ENCODE measurements at places on chromosomes 7 and 10. TPM values are rescaled to one million over a fixed set of nuclear protein-coding genes. Genes with fewer than 3 reads are reported as not detected.

GRCh38 chr7:35289376-35289775, 35.5 kb upstream of the TBX20 start:
- H3K27ac ChIP-seq, result no peak overlapping the region
- no peak overlapping the region for H3K4me3 ChIP-seq
- no peaks in the 10 kb centered on the region for H3K36me3 ChIP-seq
- DNase-seq, result no peak
- H3K4me1 ChIP-seq, result no peaks in the 10 kb centered on the region

- H3K4me3 ChIP-seq, result no peak overlapping the region
- DNase-seq, result no peak
- no peak overlapping the region for H3K27ac ChIP-seq
- peaks cover 20% of the 10 kb centered on the region for H3K36me3 ChIP-seq
- H3K4me1 ChIP-seq, result peaks cover 2% of the 10 kb centered on the region
- H3K27me3 ChIP-seq, result no peaks in the 10 kb centered on the region
These were observed 76.9 kb downstream of the LRRC4 start for GRCh38 chr7:127954357-127954748.

DNA sequence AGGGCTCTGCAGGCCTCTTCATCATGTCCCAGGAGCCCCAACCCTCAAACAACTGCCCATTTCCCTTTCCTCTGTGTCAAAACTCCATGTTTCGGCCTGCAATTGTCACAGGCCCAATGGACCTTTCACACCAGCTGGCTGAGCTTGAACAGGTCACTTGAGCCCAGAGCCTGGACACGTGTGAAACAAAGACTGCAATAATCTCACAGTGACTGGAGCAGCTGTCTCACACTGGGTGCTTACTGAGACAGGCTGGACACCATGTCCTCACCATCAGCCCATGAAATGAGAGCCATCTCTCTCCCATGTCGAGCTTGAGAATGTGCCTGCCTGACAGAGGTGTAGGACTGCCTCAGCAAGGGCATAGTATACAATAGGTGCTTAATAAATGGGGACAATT, 19.5 kb upstream of the EIF5AL1 start:
- no peak overlapping the region for H3K27ac ChIP-seq
- no peaks in the 10 kb centered on the region for H3K4me1 ChIP-seq
- H3K4me3 ChIP-seq, result no peak overlapping the region
- peaks cover 3% of the 10 kb centered on the region for H3K27me3 ChIP-seq
- no peak for DNase-seq
- H3K36me3 ChIP-seq, result no peaks in the 10 kb centered on the region

DNA sequence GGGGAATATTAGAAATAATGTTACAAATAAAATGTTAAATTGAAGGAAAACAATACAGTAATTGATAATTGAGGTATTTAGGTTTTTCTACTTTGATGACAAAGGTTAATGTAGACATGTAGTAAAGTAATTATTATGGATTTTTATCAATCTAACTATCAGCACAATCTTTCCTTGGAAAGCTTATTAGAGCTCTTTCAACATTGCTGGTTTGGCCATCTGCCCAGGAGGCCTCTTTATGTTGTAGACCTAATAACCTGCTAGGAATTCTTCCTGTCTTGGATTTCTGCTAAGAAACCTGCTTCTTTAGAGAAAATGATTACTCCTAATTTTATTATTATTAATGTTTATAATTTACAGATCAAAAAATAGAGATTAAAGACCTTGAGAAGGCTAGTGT, 78.9 kb downstream of the CHRM2 start:
- no peaks in the 10 kb centered on the region for H3K36me3 ChIP-seq
- DNase-seq, result no peak
- H3K4me1 ChIP-seq, result no peaks in the 10 kb centered on the region
- H3K27me3 ChIP-seq, result no peaks in the 10 kb centered on the region

GRM8 gene
- not detected for total RNA-seq

MET gene
- 0.63 TPM for total RNA-seq

C10orf53 gene
- total RNA-seq, result not detected

DIP2C gene
- 0.94 TPM for total RNA-seq

GRCh38 chr10:91887272-91888076, 21.8 kb downstream of the FGFBP3 start:
- peak overlapping the region; percentile 74 for H3K4me3 ChIP-seq
- no peaks in the 10 kb centered on the region for H3K36me3 ChIP-seq
- peak overlapping the region; percentile 51 for H3K27ac ChIP-seq
- peak; percentile 50 for DNase-seq
- peaks cover 10% of the 10 kb centered on the region for H3K4me1 ChIP-seq

GRCh38 chr10:29951441-29951931, 107.9 kb downstream of the JCAD start:
- H3K27ac ChIP-seq, result no peak overlapping the region
- no peak for DNase-seq
- H3K4me3 ChIP-seq, result no peak overlapping the region

- H3K4me1 ChIP-seq, result peaks cover 59% of the 10 kb centered on the region
- H3K27me3 ChIP-seq, result no peaks in the 10 kb centered on the region
- peaks cover 58% of the 10 kb centered on the region for H3K36me3 ChIP-seq
- peak overlapping the region; percentile 51 for H3K27ac ChIP-seq
These were observed 8.5 kb downstream of the RPS24 start for GRCh38 chr10:78042058-78042751.

DNA sequence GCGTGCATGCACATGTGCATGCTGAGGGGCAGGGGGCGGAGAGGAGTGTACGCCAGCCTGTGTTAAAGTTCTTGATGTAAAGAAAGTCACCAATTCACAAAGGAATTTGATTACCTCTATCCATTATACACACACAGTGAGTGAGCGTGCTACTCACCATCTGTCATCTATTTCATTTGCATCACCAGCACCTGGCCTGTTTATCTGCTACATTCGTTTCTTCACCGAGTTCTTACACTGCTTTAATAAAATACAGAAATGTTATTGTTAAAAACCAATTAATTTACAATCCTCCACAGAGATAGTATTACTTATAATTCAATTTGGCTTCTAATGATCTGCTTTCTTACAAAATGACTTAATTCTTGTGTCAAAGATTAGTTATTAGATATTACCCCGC, 32.6 kb downstream of the NEUROD6 start:
- no peak overlapping the region for H3K27ac ChIP-seq
- H3K4me1 ChIP-seq, result no peaks in the 10 kb centered on the region
- no peaks in the 10 kb centered on the region for H3K36me3 ChIP-seq

DNA sequence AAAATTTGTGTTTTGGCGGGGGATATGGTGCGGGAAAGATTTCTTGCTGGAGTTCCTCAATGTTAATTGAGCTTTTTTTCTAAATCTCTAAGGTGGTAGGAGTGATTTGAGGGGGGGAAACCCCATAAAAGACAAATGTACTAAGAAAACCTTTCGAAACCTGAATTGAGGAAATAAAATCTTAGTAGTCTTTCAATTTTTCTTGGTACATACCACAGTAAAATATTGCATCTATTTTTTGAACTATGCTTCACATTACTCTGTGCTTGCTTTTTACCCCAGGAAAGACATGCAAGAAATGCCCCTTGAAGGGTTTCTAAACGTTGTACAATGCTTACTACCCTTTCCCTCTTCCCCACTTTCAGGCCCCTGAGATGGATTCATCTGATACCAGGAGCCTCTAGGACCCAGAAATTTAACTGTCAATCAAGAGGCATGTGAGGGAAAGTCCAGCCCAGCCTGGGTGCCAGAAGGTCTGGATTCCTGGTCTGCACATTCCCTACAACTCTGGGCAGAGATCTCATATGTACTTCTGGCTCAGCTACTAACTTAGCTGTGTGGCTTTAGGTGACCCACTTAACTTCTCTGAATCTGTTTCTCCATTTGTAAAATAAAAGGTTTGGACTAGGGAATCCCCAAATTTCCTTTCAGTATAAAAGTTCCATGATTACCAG, 5.8 kb upstream of the PDCD4 start:
- no peaks in the 10 kb centered on the region for H3K27me3 ChIP-seq
- no peak for DNase-seq
- peak overlapping the region; percentile 99 for H3K27ac ChIP-seq

DNA sequence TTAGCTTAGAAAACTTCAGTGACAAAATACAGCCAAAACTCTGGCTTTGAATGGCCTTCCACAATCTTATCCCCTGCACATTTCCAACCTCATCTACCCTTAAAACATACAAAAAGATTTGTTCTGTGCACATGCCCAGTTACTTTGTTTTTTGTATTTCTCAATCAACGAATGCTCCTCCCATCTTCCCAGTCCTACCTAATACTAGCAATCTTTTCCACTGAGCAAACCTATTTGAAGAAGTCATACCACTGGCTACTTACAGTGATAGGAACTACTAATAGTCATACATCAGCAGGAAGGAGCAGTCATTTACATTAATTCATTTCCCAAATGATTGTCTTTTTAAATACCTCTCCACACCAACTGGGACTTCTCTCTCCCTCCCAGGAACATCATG, 2.5 kb downstream of the USP54 start:
- H3K27ac ChIP-seq, result no peak overlapping the region
- peaks cover 15% of the 10 kb centered on the region for H3K4me1 ChIP-seq
- H3K4me3 ChIP-seq, result no peak overlapping the region
- DNase-seq, result no peak

GRCh38 chr10:60978287-60979115, 34.5 kb upstream of the RHOBTB1 start:
- H3K4me3 ChIP-seq, result no peak overlapping the region
- H3K4me1 ChIP-seq, result peaks cover 22% of the 10 kb centered on the region
- no peak for DNase-seq
- H3K27ac ChIP-seq, result no peak overlapping the region
- H3K27me3 ChIP-seq, result peaks cover 13% of the 10 kb centered on the region

DNA sequence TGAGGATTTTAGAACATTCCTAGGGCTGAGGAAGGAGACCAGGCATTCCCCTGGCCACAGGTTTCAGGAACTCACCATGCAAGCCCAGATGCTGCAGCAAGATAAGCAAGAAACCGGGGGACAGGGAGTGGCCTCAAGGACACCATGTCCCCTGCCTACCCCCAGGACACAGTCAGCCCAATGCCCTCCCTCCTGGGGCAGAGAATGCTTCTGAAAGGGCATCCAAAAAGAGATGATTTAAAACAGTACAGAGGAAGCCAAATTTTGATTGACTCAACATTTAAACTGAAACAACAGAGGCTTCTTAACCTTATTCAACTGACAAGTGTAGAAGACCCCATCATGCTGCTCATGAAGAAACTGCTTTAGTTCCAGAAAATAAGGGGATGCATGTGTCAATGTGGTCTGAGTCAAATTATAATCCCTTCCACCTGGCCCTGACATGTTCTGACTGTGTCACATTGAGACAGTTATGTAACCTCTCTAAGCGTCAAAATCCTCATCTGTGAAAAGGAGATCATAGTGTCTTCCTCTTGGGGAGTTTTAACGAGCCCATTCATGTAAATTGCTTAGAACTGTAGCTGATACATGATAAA, 60.0 kb downstream of the ICA1 start:
- peaks cover 13% of the 10 kb centered on the region for H3K4me1 ChIP-seq
- H3K27me3 ChIP-seq, result no peaks in the 10 kb centered on the region
- H3K27ac ChIP-seq, result no peak overlapping the region
- no peak overlapping the region for H3K4me3 ChIP-seq
- no peak for DNase-seq
- H3K36me3 ChIP-seq, result no peaks in the 10 kb centered on the region

DNA sequence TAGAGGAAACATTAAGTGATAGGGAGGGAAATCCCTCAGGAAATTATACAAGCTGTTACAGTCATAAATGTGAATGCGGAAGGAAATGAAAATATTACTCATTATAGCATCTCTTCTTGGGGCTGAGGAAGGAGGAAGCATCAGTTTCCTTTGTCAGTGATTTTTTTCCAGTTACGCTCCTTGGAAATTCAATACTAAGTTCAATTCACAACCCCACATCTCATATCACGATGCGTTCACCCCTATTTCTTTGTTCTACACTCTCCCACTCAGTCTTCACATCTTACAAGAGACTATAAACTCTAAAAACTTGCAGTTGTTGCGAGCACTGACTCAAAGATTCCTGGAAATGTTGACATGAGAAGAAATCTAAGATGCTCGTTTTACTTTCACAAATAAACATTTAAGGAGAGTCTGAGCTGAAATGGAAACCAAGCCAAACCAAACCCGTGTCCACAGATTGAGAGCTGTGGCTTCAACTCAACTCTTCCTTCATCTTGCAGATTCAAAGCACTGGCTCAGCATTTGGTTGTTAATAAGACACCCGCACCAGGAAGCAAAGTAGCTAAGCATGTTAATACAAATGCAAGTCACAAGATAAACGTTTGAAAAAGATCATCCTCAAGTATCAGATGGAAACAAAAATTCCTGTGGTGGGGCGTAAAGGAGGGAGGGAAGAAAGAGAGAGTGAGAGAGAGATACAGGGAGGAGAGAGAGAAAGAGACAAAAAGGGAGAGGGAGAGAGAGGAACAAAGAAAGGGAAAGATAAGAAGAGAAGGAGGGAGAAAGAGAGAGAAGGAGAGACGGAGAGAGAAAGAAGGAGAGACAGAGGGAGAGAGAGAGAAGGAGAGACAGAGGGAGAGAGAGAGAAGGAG, 150.0 kb upstream of the RSU1 start:
- no peaks in the 10 kb centered on the region for H3K36me3 ChIP-seq
- peak overlapping the region; percentile 60 for H3K27ac ChIP-seq
- peak; percentile 49 for DNase-seq
- peaks cover 24% of the 10 kb centered on the region for H3K4me1 ChIP-seq
- H3K4me3 ChIP-seq, result peak overlapping the region; percentile 23

GPR158 gene
- not detected for total RNA-seq

- H3K4me1 ChIP-seq, result peaks cover 11% of the 10 kb centered on the region
- no peak overlapping the region for H3K4me3 ChIP-seq
- H3K27ac ChIP-seq, result no peak overlapping the region
- peaks cover 24% of the 10 kb centered on the region for H3K27me3 ChIP-seq
- DNase-seq, result no peak
These were observed 29.7 kb downstream of the HIF1AN start for GRCh38 chr10:100565206-100565985.

TMEM176B gene
- total RNA-seq, result not detected

DNA sequence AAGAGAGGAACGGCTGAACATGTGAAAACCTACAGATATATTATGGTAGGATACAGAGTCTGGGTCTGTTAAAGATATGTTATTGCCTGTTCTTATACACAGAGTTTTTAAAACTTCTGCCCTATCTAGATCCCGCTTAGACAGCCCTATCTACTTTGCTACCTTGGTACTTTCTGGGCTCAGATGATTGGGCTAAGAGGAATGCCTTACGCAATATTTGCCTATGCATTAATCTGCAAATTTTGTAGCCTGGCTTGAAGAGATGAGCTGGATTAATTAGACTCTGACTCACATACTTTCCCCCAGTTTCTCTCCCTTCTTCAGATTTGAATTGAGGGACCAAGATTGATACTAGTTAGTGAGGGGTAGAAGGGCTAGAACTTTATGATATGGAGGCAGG, 33.6 kb upstream of the A1CF start:
- no peaks in the 10 kb centered on the region for H3K36me3 ChIP-seq
- peaks cover 9% of the 10 kb centered on the region for H3K27me3 ChIP-seq
- H3K27ac ChIP-seq, result no peak overlapping the region
- H3K4me3 ChIP-seq, result no peak overlapping the region

DNA sequence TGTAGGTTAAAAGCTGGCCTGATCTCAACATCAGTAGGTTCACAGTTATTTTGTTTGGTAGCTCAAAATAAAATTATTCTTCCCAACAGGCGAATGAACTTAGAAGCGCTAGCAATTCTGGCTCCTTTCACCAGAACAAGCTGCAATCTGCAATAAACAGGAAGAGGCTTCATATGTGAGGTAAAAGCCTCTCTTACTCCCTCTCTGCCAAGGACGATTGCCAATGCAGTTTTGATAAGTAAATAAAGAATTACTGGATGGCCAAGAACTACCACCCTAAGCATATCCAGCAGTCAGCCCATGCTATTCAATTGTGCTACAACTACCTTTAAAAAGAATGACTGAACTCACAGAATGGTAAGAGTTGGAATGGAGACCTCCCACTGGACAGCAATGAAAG, 150.0 kb upstream of the LAMB4 start:
- peaks cover 12% of the 10 kb centered on the region for H3K4me1 ChIP-seq
- no peak overlapping the region for H3K27ac ChIP-seq
- no peak overlapping the region for H3K4me3 ChIP-seq

FAM25G gene
- not detected for total RNA-seq

All from activated CD4-positive, alpha-beta T cell treated with anti-CD3 and anti-CD28 coated beads for 36 hours (primary cell).